ENCODE measurements at places on chromosomes 2 and 18. TPM values are rescaled to one million over a fixed set of nuclear protein-coding genes. Genes with fewer than 3 reads are reported as not detected.

The TEX44 gene
- total RNA-seq = not detected

- H3K27me3 ChIP-seq = no peaks in the 10 kb centered on the region
- peak overlapping the region; percentile 94 for H3K27ac ChIP-seq
- no peak for DNase-seq
- H3K4me1 ChIP-seq = peaks cover 61% of the 10 kb centered on the region
- peaks cover 3% of the 10 kb centered on the region for H3K36me3 ChIP-seq
These were observed 3.7 kb downstream of the SMAD7 start for GRCh38 chr18:48947092-48947491.

DNA sequence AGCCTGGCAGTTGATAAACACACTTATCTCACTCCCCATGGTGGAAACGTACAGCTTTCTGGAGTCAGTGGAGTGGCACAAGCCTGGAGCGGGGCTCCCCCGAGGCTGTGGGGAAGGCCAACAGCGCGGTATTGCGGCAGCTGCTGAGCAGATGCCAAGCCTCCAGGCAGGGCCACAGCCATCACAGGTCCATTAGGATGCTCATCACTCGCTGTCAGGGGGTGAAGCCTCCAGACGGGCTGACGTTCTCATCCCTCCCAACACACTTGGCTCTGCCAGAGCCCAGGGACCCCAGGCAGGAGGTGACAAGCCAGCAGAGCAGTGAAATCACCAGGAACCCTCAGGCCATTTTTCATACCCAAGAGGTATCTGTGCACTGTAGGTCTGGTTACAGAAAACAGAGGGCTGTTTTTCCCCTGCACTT is 529.2 kb upstream of the KLHL29 start:
- H3K36me3 ChIP-seq = no peaks in the 10 kb centered on the region
- H3K27ac ChIP-seq = no peak overlapping the region

DNA sequence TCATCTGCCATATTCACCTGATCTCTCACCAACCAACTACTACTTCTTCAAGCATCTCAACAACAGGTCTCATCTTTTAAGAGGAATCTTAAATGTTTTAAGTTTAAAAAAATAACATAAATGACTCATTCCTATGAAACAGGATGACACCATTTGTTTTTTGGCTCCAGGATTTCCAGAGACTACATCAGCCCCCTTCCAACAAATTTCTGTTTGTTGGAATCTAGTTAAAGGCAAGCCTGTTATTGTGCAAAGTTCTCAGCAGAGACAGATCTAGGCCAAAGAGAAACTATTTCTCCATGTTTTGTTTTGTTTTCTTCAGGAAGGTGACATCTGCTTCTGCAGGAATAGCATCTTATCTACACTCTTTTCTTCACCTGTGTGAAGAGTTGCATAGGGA is 204.8 kb upstream of the SH3BP4 start:
- DNase-seq = no peak
- no peak overlapping the region for H3K27ac ChIP-seq
- H3K4me1 ChIP-seq = no peaks in the 10 kb centered on the region
- no peaks in the 10 kb centered on the region for H3K27me3 ChIP-seq
- no peaks in the 10 kb centered on the region for H3K36me3 ChIP-seq
- no peak overlapping the region for H3K4me3 ChIP-seq

GRCh38 chr2:138881126-138881525 is 100.9 kb upstream of the NXPH2 start:
- H3K4me3 ChIP-seq = no peak overlapping the region
- no peaks in the 10 kb centered on the region for H3K27me3 ChIP-seq
- H3K36me3 ChIP-seq = no peaks in the 10 kb centered on the region
- H3K27ac ChIP-seq = no peak overlapping the region

DNA sequence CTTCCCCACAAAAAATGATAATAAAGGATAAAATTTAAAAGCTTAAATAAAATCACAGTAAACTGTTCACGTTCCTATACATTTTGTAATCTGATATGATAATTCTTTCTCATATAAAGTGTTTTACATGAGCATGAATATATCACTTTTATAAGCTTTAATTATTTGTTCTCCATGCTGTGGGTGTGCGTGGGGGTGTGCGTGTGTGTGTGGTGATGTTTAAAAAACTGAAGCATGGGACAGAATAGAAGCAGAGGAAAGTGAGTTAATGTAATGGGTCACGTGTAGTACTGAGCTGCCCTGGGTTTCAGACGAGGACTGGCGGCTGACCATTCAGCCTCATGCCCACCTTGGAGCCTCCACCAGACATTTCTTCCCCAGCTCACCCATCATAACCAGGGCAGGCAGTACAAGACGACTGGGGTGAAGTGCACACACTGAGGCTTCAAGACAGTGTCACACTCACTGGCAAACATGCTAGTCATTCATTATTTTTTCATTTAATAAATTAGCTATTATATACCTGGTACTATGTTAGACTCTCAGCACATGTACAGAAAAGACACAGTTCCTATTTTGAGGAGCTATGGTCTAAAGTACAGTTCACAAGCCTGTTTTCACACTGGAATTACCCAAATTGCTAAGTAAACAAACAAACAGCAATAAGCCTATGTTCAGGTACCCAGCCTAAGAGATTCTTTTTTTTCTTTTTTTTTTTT is 97.2 kb upstream of the LPIN2 start:
- no peaks in the 10 kb centered on the region for H3K36me3 ChIP-seq
- no peak for DNase-seq
- H3K4me3 ChIP-seq = no peak overlapping the region
- no peak overlapping the region for H3K27ac ChIP-seq

Measured in vagina (tissue), 2 donors.